ENCODE measurements at places on chromosomes 4 and X.

DNA sequence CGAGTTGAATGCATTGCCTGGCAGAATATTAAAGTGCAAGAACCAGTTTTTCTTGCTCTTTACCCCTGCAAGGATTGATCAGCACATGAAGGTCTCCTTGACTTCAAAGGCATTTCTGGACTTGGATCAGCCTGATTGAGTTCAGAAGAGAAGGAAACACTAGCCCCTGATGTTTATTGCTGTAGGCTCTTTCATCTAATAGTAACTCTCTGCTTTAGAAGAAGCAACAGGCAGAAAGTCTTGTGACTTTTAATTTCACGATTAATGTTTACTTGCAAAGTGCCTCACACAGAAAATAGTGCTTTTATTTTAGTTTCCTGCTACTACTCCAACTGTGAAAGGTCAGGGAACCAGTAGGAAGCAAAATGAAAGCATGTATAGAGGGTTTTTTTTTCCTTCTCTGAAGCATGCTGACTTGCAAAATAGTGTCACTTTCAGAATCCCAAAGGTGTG is 69.1 kb downstream of the PCDH7 start:
- no peak for DNase-seq

DNA sequence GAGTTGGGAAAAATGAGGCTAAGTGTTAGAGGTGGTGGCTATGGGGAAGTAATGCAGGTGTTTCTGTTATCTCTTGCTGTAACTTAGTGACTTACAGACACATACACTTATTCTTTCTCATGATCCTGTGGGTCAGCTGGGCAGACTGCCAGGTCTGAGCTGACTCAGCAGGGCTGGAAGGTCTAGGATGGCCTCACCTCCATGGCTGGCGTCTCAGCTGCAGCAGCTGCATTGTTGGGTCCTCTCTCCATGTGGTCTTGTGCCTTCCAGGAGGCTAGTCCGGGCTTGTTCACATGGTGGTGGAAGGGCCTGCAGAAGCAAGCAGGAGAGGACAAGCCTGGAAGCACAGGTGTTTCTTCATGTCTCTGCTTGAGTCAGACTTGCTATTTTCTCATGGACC is 172.7 kb downstream of the NHS start:
- DNase-seq, result no peak

GRCh38 chrX:149472625-149473024 is 32.5 kb downstream of the IDS start:
- DNase-seq, result no peak

DNA sequence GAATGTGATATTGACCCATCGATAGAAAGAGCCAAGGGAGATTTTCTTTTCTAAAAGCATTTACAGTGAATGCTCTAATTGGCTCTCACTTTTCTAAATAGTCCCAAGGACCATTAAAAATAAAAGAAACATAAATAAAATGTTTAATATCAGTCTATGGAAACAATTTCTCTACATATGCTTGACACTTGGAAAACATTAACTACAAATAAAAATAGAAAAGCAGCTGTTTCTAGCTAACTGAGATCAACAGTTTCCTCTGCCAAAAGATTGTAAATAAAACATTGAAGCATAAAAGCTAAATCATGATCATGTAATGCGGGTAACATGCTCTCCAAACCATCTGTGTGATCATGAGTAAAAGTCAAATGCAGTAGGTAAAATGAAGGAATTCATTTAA is 49.7 kb downstream of the CORIN start:
- DNase-seq, result no peak

- DNase-seq, result no peak
These were observed 99.1 kb downstream of the ARHGAP10 start for GRCh38 chr4:147830987-147831386.

DNA sequence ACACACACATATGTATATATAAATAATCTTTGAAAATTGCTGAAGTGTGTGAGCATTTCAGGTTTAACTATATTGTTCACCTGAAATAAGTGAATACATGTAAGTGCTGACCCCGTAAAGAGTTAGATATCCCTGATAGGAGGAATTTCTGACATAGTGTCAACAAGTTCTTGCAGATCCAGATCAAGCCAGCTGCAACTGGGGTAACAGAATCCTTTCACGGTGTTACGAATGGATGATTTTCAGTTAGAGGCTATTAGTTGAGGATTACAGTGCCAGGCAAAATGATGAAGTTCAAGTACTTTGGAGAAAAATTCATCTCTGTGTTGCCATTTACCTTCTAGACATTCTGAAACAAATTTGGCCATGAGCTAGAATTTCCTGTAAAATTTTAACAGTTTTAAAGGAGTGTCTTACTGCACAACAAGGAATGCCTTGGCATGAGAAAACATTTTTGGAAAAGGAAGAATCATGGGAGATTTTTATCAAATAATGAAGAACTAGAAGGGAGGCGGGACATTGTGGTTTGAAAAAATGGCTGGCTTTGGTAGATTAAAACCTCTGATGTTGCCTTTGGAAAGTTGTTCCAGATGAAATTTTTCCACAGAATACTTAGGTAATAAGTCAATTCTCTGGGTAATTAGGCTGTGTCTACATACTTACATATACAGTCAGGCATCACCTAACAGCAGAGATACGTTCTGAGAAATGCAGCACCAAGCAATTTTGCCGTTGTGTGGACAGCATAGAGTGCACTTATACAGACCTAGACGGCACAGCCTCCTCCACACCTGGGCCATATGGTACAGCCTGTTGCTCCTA is 84.4 kb upstream of the FAT1 start:
- no peak for DNase-seq
